ENCODE measurements at places on chromosomes 5 and 9.
A peak's percentile ranks its signal among the peaks of the same experiment; 100 is the strongest.

GRCh38 chr9:110065532-110065931 lies 142.4 kb downstream of the C9orf152 start:
- no peak for DNase-seq

GRCh38 chr5:177440211-177440989 lies 6.2 kb upstream of the PRR7 start:
- peak; percentile 43 for DNase-seq

GRCh38 chr5:181218795-181219124 lies 4.3 kb upstream of the TRIM41 start:
- no peak for DNase-seq

DNA sequence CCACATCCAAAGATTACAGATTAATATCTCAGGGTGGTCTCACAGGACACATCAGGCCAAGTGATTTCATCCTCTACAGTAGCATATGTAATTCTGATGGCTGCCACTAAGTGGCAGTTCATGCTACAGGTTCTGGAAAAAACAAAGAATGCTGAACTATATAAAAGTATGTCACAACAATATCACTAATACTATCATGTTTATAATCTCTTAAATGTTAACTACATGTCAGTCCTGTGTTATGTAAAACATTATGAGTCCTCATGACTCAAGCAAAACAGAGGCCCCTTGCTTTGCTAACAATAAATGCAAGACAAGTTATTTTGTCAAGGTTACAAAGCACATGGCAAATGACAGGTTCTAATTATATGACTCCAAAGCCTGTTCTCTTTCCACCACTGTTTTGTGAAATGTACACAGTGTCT lies 233.2 kb downstream of the FBXL17 start:
- DNase-seq: no peak

GRCh38 chr5:139738193-139739149 lies 57.1 kb upstream of the PSD2 start:
- no peak for DNase-seq

DNA sequence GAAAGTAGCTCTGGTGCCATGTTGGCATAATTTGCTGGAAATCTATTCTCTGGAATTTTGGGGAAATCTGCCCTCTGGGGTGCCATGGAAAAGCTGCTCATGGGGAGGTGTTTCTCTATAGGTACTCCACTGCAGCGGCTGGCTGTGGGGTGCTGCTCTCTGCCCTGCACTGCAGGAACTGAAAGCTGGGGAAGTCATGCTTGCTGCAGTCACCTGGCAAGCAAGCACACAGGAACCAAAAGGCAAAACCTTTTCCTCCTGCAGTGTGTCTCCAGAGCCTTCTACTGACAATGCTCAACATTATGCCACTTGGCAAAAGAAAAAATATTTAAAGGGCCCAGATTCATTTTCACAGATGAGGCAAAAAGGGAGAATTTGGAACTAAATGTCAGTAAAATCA lies 25.8 kb upstream of the CARNMT1 start:
- no peak for DNase-seq

DNA sequence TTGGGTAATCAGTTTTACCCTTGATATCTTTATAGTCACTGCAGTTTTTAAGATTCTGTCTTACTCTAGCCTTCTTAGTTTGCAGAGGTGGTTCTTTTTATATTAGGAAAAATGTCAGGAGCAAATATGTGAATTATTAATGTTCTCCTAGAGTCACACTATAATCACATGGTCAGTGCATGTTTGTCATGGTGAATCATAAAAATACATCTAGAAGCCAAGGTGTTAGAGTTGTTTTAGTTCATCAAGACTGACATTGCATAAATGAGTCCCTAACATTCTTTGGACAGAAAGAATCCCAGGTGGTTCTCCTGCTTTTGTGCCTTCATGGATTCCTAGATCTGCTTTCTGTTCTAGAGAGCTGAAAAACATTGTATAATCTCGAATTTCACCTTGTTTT lies 22.9 kb downstream of the ATG10 start:
- no peak for DNase-seq

- DNase-seq: no peak
Observed at GRCh38 chr9:136091582-136092352, 3.3 kb downstream of the NACC2 start.

Measured in CD4-positive, alpha-beta T cell treated with Interleukin-17A for 4 hours (primary cell).